Omental fat pad (tissue), 4 donors: ENCODE measurements at places on chromosomes 12 and 14. TPM values are rescaled to one million over a fixed set of nuclear protein-coding genes. Genes with fewer than 3 reads are reported as not detected.

- DNase-seq, result no peak
These were observed 37.9 kb upstream of the PLEKHG6 start for GRCh38 chr12:6272300-6273204.

- no peak for DNase-seq
These were observed 75.8 kb upstream of the OR4E1 start for GRCh38 chr14:21749306-21749868.

GRCh38 chr14:49294621-49295148 is 291.5 kb downstream of the RPS29 start:
- no peak for DNase-seq

- no peak for DNase-seq
These were observed 3.6 kb upstream of the ARPC3 start for GRCh38 chr12:110453569-110454296.

- no peak for DNase-seq
These were observed 156.7 kb upstream of the RASSF8 start for GRCh38 chr12:25801734-25802133.

Gene GLS2
- total RNA-seq, result 0.88 TPM
